ENCODE measurements at places on chromosomes 5 and 9.

GRCh38 chr5:94544031-94544650 is 74.3 kb downstream of the KIAA0825 start:
- DNase-seq = no peak

GRCh38 chr5:143019157-143019556 is 249.0 kb downstream of the ARHGAP26 start:
- no peak for DNase-seq

DNA sequence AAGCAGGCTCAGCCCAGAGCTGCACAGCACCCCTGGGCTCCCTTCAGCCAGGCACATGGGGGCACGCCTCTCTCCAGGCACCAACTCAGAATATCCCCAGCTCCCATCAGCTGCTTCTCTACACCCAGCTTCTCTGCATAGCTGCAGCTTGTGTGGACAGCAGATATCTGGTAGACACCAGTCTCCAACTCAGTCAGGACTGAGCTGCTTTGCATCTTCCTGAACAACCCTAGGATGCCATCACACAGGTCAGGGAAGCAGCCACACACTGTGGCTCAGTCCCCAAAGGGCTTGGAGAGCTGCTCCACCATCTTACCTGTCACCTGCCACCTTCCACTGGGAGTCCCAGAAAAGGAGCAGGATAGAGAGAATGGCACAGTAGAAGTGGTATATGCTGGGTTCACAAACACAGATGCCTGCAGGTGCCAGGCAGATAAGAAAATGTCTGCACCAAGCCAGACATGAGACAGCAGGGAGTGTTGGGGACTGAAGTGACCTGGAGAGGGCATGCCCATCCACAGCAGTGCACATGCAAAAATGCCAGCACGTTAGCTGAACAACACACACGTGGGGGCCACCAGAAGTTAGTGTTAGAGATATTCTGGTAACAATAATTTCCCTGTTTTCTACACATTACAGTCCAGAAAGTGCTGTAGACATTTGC is 42.0 kb downstream of the THBS4 start:
- DNase-seq = no peak

DNA sequence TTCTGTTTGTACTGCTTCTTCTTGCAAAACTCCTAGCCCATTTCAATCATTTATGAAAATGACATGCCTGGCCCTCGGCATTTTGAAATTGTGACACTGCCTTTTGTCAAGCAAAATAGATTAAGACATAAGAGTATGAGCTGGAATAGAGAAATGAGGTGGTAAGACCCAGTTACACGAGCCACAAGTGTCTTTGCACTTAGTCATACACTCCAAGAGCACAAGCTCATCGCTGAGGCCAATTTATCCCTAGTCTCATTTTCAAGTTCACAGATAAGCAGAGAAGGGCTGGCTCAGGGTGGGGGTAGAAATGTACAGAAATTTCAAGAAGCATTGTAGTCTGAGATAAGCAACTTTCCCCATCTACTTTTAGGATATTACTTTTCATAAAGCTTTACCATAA is 40.6 kb upstream of the MAP1B start:
- DNase-seq = no peak

- no peak for DNase-seq
These were observed 139.5 kb downstream of the ZNF622 start for GRCh38 chr5:16326137-16326536.

DNA sequence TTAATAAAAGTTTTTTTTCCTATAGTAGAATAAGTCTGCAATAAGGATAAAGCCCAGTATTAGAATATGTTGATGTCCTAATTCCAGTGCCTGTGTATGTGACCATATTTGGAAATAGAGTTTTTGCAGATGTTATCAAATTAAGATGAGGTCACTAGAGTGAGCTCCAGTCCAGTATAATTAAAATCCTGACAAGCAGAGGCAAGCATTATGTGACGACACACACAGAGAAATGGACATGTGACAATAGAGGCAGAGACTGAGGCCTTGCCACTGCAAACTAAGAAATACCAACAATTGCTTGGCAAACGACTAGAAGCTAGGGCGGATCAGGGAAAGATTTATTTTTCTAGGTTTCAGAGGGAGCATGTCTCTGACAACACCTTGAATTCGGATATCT is 216.4 kb upstream of the CYLC2 start:
- no peak for DNase-seq

DNA sequence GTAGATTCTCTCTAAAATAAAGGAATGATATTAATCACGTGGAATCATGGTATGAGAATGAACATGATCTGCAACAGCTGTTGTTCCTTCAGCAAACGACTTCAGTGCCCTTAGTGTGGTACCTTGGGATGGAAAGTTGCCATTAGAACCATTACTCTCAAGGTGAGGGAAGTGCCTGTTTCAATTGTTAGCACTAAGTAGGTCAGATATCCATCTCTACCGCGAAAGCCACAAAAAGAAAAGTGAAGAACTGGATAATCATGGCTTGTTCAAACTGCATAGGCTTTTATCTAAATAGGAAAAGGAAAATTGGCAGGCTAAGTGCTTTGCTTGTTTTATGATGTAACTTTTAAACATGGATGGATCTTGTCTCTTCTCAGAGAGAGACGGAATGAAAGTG is 380.7 kb downstream of the MRPS30 start:
- no peak for DNase-seq

- DNase-seq = no peak
These were observed 161.2 kb upstream of the SPRY4 start for GRCh38 chr5:142486020-142486419.

DNA sequence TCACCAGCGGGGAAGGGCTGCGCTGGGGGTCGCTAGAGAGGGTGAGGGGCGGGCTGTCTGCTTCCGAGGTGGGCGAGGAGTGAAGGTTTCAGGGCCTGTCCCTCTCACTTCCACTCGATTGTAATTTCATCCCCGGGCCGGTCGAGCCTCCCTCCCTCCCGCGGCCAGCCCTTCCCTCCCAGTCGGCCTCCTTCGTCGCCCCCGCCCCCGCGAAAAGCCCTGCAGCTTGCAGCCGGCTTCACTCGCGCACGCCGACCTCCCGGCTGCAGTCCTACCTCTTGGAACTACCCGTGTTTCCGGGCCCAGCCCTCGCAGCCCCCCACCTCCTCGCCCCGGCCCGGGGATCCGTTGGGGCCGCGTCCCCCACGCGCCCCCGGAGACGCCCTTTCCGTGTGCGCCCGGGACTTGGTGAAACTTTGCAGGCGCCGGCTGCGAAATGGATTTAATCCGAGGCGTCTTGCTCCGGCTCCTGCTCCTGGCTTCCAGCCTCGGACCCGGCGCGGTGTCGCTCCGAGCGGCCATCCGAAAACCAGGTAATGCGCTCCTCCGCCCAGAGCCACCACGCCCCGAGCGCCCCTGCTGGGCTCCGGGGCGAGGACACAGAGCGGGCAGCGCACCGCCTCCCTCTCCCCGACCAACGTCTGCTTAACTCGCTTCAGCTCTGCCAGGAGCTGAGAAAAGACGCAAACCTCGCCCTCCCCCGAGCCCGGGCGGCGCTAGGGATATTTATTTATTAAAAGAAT is at the start of gene EGFLAM:
Gene EGFLAM (plus strand): TSS at position 241 of the 743 bp plus-strand sequence. CDS start 196 bp downstream, at position 437.
- DNase-seq = no peak

GRCh38 chr5:36496471-36496870 is 109.9 kb upstream of the SLC1A3 start:
- no peak for DNase-seq

DNA sequence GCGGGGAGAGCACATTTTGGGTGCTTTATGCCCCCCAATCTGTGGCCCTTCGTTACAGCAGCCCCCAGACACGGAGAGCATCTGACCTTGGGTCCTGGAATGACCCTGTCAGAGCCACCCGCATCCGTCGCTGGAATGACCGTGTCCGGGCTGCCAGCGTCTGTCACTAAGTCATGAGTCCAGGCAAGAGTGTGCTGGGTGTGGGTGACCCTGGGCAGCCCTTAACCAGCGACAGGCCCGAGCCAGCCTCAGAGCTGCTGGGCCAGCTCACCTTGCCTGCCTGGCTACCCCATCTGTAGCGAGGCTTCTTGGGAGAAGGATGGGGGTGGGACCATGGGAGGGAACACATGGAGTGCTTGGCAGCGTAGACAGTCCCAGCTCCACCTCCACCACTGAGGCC is 46.8 kb upstream of the NOTCH1 start:
- no peak for DNase-seq

DNA sequence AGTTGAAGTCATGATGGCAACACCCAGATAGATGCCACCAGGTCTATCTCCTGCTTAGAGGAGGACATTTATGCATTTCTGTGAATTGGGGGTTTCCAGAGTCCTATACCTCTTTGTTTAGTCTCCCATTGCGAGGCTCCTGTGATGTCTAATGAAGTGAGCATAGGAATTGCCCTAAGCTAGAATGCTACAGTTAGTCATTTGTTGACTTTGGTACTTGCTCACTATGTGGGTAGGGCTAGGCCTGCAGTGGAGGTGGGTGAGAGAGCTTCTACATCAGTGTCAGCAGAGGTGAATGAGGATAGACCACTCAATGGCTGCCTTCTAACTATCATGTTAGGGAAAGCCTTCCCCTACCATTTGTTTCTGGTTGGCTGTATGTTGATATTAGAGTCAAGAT is 173.3 kb upstream of the POC5 start:
- no peak for DNase-seq

- DNase-seq = no peak
These were observed 718.0 kb upstream of the CDH10 start for GRCh38 chr5:25362799-25363198.

DNA sequence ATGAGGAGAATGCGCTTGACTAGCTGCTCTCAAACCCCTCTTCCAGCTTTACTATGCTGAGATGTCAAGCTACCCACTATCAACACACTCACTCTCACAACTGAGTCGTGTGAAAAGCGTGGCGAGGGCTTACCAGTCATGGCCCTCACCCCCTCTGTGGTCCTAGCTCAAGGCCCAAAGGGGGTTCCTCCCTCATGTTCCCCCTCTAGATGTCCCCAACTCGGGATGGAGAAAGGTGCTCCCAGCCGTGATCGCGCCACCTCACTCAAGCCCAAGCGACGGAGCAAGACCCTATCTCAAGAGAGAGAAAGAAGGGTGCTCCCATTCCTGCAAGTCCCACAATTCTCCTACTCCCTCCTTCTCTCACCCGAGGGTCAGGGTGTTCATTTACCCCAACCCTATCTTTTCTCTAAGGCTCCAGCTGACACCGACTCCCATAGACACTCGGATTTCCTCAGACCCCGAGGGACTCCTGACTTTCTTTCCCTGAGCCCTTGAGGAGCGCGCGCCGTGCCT is 559 bp downstream of the SLC38A9 start:
- no peak for DNase-seq

DNA sequence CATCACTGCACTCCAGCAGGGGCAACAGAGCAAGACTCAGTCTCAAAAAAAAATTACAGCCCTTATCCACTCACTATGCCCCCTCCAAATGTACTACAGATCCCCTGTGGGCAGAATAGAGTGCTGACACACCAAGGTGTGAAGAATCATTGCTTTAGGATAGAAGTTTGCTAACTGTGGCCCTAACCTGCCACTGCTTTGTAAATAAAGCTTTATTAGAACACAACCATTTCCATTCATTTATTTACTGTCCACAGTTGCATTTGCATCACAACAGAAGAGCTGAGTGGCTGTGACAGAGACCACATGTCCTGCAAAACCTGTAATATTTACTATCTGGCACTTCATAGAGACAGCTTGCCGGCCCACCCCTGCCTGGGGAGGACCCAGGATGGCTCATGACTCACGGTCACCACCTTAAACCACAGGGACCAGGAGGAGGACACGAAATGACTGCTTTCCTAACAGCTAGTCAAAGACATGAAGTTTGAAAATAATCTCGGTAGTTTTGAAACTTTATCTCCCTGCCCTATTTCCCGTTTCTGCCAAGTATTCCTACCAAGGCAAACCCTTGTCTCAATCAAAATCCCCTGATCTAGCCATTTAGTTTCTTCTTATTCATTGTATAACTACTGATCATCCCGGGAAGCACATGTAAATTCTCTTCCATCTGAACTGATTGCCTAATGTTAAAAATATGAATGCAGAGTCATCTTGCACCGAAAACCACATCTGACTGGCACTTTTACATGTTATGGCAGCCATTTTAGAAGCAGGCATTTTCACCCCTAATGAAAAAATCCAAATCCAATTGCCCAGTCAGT is 206.1 kb downstream of the SLIT3 start:
- DNase-seq = no peak

DNA sequence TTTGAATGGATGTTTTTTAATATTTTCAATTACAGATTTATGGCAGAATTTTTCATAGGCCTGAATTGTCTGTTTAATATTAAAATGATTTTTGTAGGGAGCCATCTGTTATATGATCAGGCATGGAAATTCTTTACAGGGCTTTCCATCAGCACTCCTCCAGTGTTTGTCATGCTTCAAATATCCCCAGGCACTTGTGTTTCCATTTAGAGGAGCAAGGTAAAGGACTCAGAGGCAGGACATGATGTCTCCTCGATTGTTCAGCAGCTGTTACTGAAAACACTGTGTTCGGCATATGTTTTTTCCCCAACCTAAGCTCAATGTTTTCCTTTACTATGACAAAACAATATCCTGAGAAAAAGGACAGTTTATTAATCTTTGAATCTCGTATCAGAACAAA is 172.3 kb upstream of the RFX3 start:
- no peak for DNase-seq

GRCh38 chr9:137217276-137218211 is 4.5 kb downstream of the RNF208 start:
- no peak for DNase-seq

DNA sequence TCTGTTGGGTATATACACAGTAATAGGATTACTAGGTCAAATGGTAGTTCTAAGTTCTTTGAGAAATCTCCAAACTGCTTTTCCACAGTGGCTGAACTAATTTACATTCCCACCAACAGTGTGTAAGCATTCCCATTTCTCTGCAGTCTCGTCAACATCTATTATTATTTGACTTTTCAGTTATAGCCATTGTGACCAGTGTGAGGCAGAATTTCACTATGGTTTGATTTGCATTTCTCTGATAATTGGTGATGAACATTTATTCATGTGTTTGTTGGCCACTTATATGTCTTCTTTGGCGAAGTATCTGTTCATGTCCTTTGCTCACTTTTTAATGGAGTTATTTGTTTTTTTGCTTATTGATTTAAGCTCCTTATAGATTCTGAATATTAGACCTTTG is 596.2 kb upstream of the DAB2 start:
- no peak for DNase-seq

GRCh38 chr9:114916481-114916880 is 13.9 kb downstream of the TNFSF8 start:
- DNase-seq = no peak

- no peak for DNase-seq
These were observed 284.5 kb downstream of the SH3GL2 start for GRCh38 chr9:17863213-17863883.

GRCh38 chr5:23352446-23352845 is 155.0 kb upstream of the PRDM9 start:
- no peak for DNase-seq

DNA sequence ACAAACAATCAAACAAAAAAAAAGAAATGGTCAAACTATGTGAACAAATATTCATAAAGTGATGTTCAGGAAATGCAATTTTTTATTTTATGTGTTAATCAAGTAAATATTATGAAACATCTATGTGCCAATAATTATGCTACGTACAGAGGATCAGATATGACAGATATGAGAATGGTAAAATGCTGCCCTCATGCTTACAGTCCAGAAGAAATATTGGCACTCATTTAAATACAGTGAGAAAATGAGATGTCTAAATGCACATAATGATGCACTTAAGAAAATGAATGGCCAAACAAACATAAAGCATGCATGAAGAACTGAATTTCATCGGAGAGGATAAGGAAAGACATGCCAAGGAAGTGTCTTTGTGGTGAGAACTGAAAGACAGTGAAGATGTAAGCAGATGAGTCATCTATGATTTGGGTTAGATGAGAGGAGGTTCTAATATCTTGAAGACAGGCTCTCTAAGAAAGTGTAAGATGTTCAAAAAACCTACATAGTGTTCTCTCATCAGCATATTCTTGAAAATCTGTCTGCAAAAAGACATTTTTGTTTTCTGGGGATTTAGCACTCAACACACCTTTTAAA is 1231.1 kb upstream of the ACO1 start:
- no peak for DNase-seq
